RWPE2 (cell line): ENCODE measurements at places on chromosomes 1 and 21.

DNA sequence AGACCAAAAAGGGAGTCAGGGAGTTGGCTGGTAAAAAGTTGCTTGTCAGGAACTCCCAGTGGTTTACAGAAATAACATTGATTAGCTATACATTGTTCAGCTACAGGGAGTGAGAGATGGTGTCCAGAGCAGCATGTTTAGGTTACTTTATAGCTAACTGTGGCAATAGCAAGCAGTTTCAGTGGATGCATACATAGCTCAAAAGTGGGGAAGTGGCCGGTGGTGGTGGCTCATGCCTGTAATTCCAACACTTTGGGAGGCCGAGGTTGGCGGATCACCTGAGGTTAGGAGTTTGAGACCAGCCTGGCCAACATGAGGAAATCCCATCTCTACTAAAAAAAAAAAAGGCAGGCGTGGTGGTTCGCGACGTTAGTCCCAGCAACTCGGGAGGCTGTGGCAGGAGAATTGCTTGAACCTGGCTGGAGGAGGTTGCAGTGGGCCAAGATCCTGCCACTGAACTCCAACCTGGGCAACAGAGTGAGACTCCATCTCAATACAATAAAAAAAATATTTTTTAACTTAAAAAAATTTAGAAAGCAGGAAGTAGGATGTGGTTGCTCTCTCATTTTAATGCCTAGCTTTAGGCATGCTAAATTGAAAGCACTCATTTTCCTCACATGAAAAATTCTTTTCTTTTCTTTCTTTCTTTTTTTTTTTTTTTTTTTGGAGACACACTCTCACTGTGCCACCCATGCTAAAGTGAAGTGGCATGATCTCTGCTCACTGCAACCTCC lies 109.7 kb downstream of the PPIAL4G start:
- no peak for DNase-seq

DNA sequence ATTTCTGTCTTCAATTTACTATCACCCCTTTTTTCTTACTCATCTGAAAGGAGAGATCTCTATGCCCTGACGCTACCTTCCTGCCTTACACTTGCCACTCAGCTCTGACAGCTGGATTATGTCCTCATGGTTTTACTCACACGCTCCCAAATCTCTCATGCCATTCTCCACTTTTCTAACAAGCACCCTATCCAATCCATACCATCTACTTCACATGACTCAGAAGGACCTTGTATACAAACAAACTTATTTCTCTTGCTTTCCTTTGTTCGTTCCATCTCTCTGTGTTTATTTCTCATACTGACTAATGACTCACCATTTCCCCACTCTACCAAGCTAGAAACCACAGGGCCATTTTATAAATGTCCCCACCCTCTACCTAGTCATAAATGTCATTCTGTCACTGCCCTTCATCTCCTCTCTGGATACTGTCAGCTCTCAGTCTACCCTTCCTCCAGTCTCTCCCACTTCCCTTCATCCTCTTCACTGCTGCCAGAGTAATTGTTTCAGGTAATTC lies 87.3 kb downstream of the USP24 start:
- no peak for DNase-seq

- DNase-seq, result no peak
Measured at GRCh38 chr1:207519505-207520399, 23.8 kb downstream of the CR1 start.

- no peak for DNase-seq
Measured at GRCh38 chr21:42527127-42527488, 13.5 kb downstream of the SLC37A1 start.

- no peak for DNase-seq
Measured at GRCh38 chr1:33047839-33048305, 11.2 kb upstream of the AK2 start.

DNA sequence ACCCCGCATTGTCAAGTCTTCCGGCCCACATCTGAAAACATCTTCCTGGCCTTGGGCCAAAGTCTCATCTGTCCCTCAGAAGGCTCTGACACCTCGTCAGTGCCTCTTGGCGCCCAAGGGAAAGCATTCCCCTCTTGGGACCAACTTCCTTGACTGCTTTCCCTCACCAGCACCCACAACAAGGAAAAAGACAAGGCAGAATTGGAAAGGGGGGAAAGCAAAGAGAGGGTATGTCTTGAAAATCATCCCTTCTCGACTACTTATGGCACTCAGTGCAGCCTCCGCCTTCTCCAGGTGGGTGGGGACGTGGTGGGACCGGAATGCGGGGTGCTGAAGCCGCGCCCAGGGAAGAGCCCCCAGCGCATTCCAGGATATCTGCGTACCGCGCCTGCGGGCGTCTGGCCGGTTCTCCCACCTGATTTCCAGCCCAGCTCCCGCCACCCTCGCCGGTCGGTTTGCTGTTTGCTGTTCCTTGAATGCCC lies 554 bp upstream of the SLC39A1 start:
- peak; percentile 90 for DNase-seq

GRCh38 chr1:117433943-117434342 lies 66.7 kb downstream of the MAN1A2 start:
- no peak for DNase-seq

- no peak for DNase-seq
Measured at GRCh38 chr1:96364576-96364975, 357.0 kb upstream of the PTBP2 start.

DNA sequence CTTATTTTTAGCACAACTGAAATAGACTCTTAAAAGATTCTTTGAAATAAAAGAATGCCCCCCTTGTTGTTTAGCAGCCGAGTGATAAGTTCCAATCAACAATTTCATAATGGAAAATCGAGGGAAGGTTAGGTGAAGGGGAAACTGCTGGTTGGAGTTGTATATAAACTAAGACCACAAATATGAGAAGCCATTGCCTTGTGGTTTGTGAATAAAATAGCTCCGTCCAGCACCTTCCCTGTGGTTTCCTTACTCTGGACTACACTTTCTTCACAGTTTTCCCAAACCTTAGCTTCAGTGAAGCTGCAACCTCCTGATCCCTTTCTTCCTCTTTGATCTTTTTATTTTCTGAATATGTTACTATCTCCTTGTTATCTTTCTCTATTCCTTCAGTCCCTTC lies 6.7 kb upstream of the RAB3GAP2 start:
- no peak for DNase-seq

GRCh38 chr1:905071-905749 lies 18.5 kb upstream of the SAMD11 start:
- peak; percentile 45 for DNase-seq

DNA sequence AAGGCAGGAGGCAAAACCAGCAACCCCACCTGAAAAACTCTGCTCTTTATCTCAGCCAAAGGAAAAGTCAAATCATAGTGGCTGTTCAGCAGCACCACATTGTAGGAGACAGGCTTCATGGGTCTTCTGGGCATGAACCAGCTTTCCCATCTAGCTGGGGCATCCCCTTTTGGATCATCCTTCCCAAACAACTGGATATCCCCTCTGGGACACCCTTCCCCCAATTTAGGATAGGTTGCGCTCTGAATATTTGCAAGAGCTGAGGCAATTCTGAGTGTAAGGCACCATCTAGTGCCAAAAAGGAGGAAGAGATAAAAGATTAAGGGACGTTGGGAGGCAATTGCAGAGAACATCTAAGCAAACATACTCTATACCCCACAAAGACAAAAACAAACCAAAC lies 295.8 kb downstream of the MATN1 start:
- no peak for DNase-seq

- DNase-seq, result no peak
Measured at GRCh38 chr1:12480748-12481362, 137.2 kb downstream of the DHRS3 start.

DNA sequence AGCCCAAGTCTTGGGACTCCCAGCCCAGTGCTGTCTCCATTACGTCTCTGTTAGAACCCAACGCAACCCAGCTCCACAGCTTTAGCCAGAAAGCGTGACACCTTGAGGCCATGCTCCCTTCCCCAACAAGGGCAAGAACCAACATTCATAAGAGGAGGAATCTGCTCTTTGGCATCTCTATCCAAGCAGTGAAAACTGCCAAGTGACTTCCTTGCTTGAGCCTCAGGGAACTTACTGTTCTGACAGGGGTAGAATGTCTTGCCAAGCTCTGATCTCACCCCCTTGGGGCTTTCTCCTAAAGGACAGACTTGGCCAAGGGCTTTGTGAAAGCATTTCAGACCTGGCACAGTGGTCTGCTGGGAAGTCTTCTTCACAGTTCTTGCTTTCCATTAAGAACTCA lies 56.6 kb downstream of the SYT6 start:
- no peak for DNase-seq

GRCh38 chr21:33950431-33951079 lies 35.0 kb upstream of the ATP5PO start:
- DNase-seq, result no peak

DNA sequence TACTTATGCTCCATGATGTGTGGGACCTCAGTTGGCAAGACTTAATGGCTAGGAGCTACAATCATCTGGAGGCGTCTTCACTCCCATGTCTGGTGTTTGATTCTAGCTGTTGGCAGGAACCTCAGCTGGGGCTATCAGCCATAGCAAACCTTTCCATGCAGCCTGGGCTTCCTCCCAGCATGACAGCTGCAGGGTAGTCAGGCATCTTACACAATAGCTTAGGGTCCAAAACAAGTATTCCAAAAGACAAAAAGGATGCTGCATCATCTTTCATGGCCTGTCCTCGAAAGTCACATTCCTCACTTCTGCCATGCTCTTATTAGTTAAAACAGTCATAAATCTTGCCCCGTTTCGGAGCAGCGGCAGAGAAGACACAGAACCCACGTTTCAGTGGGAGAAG lies 90.9 kb downstream of the LRRC8C start:
- no peak for DNase-seq

DNA sequence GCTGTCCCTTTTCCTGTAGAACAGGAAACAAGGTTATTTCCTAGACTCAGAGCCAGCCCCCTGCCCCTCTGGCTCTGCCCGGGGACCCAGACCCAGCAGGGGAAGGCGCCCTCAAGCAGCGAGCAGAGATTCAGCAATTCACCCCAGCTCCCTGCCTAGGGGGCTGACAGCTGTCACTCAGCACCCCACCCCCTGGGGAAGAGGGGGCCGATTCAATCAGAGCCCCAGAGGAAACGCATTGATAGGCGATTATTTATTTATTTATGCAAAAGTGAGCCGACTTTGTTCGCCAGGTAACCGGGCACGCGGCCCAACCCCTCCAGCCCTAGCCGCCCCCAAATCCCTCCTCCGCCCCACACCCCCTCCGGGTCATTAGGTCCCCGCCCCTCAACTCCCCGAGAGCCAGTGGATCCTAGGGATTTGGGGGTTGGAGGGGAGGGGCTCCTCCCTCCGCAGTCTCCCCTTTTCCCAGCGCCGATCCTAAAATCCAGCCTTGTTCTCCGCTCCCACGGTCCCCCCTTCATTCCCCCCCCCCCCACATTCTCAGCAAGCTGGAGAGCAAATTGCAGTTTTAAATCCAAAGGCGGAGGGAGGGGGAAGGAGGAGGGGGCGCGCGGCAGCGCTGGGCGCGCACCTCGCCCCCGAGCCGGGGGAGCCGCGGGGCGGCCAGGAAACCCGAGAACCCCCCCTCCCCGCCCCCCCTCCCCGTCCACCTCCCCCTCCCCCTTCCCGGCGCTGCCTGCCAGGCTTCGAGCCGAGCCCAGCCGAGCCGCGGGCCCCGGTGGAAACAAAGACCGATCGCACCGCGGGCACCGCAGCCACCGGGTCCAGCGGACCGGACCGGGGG lies 1.3 kb downstream of the AHDC1 start:
- no peak for DNase-seq

- DNase-seq, result no peak
Measured at GRCh38 chr1:115452600-115453329, 114.7 kb upstream of the NGF start.

- DNase-seq, result no peak
Measured at GRCh38 chr1:181103399-181103798, 14.9 kb downstream of the IER5 start.

- no peak for DNase-seq
Measured at GRCh38 chr21:40136571-40136970, 269.3 kb downstream of the PCP4 start.

DNA sequence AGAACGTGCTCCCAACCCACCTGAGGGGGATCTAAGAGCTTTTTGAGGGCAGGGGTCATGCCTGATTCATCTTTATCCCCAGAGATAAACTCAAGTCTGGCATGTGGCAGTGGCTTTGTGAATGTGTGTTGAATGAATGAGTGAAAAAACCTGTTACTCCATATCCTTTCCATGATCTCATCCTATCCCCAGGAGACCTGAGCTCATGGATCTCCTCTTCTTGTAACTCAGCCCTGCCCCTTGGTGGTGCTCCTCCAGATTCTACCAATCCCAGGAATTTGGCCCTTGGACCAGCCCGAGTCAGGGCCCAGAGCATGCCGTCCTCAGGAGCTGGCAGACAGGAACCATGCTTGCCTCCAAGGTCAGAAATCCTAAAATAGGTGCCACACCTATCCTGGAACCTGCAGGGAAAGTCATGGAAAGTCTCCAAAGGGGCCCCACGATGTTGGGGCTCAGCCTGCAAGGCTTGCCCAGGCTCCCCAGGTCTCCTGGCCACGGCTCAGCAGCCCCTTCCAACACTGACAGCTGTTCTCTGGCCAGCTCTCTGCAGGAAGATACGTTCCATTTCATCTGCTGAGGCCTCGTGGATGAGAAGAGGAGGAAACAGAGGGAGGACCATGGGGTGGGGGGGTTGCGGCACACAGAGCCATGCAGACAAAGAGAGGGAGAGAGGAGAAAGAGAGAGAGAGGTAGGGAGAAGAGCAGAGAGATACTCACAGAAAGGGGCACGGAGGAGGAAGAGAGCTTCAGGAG lies 214.6 kb downstream of the TRABD2B start:
- no peak for DNase-seq

DNA sequence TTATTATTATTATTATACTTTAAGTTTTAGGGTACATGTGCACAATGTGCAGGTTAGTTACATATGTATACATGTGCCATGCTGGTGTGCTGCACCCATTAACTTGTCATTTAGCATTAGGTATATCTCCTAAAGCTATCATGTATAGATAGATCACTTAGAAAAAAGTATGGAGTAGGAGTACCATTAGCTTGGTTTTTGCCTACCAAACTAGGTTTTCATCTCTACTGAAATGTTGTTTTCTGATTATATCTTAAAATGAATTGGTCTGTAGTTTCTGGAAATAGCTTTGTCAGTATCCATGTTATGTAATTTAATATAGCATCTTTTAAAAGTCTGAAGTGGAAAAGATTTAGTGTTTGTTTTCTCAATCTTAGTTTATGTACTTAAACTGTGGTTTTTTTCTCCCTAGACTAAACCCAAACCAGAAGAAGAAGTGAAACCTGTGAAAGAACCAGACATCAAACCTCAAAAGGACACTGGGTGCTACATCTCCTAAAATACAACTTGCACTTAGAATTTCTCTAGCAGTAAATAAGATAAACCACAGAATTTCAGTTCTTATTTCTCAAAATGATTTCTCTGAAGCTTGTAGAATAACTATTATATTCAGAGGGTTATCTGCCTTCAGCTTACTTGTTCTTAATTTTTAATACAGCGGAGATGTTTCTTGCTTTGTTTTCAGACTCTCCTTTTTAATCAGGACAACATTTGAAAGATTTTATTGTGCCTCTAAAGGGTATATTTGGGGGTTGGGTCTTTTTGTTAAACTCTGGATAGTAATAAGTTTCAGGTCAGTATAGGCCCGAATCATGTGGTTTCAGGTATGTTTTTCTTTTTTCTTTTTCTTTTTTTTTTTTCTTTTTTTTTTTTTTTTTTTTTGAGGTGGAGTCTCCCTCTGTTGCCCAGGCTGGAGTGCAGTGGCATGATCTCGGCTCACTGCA lies 4.5 kb upstream of the FAM177B start:
- DNase-seq, result no peak
